8988T (cell line): ENCODE measurements at places on chromosomes 3 and 15.

DNA sequence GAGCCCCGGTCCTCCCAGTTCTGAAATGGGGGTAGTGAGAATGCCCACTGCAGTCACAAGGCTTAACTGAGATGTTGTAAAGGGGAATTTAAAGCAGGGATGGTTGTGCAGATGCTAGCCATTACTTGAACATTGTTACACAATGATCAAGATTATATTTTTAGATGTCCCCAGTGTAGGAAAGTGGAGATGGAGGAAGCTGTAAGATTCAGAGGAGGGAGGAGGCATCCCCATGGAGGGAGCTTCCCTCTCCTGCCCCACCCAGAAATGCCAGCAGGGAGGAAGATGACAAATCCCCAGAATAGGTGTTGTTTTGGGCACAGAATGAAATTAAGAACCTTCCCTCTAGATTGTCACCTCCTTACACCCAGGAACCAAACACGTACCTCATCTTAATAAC is 46.1 kb downstream of the EFCAB12 start:
- no peak for DNase-seq

- no peak for DNase-seq
These were observed 700.6 kb upstream of the GOLIM4 start for GRCh38 chr3:168796339-168796738.

DNA sequence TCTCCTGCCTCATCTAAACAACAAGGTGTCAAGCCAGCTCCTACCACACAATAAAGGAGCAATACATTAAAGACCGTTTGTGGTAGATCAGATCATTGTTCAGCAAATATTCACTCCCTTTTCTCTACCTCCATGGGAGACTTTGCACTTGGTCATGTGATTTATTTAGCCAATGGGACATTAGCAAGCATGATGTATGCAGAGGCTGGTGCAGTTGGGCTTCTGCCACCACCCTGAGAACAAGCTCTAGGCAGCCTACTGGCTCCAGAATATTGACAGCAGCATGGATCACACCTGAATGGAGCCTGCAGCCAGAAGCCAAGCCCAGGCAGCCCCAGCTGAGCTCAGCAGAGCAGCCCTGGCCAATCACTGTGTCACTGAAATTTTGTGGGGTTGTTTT is 99.4 kb upstream of the UBE2E2 start:
- DNase-seq, result no peak

DNA sequence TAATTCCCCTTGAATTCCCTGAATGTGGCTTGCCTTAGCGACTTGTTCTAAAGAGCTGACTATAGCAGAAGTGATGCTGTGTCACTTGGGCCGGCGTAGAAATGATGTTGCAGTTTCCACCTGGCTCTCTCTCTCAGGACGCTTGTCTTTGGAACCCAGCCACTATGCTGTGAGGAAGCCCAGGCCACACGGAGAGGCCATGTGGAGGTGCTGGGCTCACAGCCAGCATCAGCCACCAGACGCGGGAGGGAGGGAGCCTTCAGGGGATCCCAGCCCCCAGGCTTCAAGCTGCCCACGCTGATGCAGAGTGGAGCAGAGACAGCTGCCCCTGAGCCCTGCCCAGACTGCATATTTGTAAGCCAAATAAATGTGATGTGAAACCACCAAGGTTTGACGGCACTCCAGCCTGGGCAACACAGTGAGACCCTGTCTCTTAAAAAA is 18.6 kb downstream of the RNU5B-1 start:
- no peak for DNase-seq

- DNase-seq, result no peak
These were observed 1.4 kb upstream of the FOXB1 start for GRCh38 chr15:60002528-60003218.

- DNase-seq, result no peak
These were observed 505.3 kb upstream of the PPP2R3A start for GRCh38 chr3:135460273-135460672.

DNA sequence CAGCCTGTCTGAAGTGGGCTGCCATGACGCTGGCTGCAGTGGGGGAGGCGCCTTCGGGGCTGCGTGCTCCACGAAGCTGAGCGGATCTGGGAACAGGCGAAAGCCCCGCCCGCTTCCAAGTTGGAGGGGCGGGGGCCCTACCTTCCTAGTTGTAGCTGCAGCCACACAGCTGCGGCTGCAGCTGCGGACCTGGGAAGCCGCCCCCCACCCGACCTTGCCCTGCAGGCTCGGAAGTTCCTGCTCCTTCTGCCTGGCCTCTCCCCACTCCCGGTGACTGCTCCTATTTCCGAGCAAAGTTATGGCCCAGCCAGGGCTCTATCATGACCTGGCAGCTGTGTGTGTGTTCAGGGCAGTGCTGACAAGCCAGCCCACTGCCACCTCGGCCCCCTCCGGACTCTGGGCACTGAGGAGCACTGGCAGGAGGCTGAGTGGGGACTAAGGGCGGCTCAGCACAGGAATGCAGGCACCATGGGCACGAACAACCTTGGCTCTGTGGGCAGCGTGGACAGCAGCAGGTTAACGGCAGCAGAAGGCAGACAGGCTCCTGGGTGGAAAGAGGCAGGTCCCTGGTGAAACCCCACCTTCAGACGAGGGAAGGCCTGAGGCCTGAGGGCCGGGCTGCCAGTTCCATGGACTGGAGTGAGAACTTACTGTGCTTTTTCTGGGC is 352.4 kb upstream of the TMCO5A start:
- DNase-seq, result no peak

DNA sequence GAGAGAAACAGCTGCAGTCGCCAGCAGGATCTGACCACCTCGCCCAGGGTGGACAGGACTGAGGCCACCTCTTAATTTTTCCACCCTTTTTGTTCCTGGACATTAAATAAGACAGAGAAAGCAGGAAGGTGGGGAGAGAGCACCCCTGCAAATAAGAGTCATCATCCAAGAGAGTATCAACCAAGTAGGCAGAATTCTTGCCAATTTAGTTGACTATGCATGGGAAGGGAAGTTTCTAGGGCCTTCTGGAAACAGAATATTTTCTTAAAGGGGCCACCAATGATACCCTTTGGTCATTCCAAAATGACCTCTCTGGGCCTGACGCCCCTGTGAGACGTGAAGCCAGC is 136.2 kb downstream of the TJP1 start:
- DNase-seq, result no peak

DNA sequence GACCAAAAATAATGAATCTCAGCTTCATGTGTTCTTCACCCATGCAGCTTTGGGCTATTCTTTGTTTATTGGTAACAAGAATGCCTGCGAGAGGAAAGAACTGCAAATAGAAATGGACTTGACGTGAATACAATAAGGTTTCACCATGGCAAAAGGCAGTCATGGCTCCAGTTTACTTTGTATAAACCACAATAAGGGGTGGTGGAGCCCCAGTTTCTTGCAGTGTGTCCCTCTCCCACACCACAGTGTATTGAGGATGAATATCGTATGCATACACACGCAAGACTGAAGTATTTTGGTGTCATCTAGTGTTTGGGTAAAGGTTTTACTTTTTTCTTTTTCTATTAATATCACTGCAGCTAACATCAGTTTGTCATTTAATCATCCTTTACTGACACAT is 159.7 kb upstream of the CNTN4 start:
- no peak for DNase-seq
